Upper lobe of right lung (tissue), 1 donor: ENCODE measurements at places on chromosomes 4 and X. TPM values are rescaled to one million over a fixed set of nuclear protein-coding genes. Genes with fewer than 3 reads are reported as not detected.

The MID1IP1 gene
- total RNA-seq: 83.6 TPM

The HSFX3 gene
- total RNA-seq: not detected

- peak within 1 kb of the TSS; percentile 45 for H3K4me3 ChIP-seq
- peak within 1 kb of the TSS; percentile 55 for H3K27ac ChIP-seq
- peak; percentile 73 for DNase-seq
- no peaks in the 10 kb centered on the region for H3K36me3 ChIP-seq
Observed at GRCh38 chr4:153204247-153204671, at the start of gene TRIM2. Gene TRIM2, plus strand, starts transcription at chr4:153204443. Its CDS starts 88 bp downstream, at chr4:153204531.

GRCh38 chr4:70877556-70877955 is 24.6 kb upstream of the MOB1B start:
- no peaks in the 10 kb centered on the region for H3K36me3 ChIP-seq
- no peak overlapping the region for H3K4me3 ChIP-seq

- H3K4me1 ChIP-seq: no peaks in the 10 kb centered on the region
- no peak overlapping the region for H3K27ac ChIP-seq
- no peak overlapping the region for H3K4me3 ChIP-seq
- no peaks in the 10 kb centered on the region for H3K36me3 ChIP-seq
- H3K27me3 ChIP-seq: no peaks in the 10 kb centered on the region
- no peak for DNase-seq
Observed at GRCh38 chr4:64756016-64756415, 346.8 kb upstream of the TECRL start.

DNA sequence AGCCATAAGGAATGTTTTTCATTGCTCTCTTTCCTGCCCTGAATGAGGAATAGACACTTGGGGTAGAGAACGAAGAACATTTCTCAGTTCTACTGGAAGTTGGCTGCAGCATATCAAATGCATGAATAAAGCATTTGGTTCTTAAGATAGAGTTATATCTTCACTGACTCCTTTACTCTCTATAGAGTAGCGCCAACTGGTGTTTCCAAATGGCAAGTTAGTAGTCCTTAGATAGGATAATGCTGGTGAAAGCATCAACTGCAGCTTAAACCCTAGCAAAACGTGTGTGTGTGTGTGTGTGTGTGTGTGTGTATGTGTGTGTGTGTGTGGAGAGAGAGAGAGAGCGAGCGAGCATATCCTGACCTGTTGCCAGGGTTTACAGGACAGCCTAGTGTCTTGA is 62.2 kb upstream of the FRMPD4 start:
- no peak overlapping the region for H3K4me3 ChIP-seq
- H3K36me3 ChIP-seq: no peaks in the 10 kb centered on the region
- no peak for DNase-seq
- no peak overlapping the region for H3K27ac ChIP-seq
- H3K27me3 ChIP-seq: no peaks in the 10 kb centered on the region

- no peaks in the 10 kb centered on the region for H3K36me3 ChIP-seq
- no peak overlapping the region for H3K27ac ChIP-seq
- no peaks in the 10 kb centered on the region for H3K4me1 ChIP-seq
Observed at GRCh38 chr4:83926950-83927349, 391.0 kb downstream of the GPAT3 start.
